Central memory CD4-positive, alpha-beta T cell (primary cell): ENCODE measurements at places on chromosomes 3 and 15.

DNA sequence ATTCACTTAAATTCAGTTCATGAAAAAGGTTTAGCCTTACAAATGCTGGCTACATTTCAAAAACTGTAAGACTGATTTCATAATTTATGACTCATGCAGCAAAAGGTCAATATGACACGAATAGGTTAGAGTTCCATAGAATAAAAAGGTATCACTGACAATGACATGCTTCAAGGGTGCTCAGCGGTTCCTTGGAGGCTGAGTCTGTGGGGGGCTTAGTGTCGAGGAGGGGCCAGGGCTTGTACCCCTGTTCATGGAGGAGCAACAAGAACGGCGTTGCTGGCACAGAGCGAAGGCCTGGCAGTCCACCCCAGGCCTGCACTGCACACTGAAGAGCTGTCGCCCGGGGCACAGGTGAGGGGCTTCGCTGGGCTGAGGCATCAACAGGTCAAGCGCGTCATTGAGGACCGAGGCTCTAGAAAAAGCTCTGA lies 174.2 kb downstream of the NR1D2 start:
- DNase-seq: no peak

GRCh38 chr3:166291186-166291955 lies 454.1 kb upstream of the BCHE start:
- DNase-seq: no peak

DNA sequence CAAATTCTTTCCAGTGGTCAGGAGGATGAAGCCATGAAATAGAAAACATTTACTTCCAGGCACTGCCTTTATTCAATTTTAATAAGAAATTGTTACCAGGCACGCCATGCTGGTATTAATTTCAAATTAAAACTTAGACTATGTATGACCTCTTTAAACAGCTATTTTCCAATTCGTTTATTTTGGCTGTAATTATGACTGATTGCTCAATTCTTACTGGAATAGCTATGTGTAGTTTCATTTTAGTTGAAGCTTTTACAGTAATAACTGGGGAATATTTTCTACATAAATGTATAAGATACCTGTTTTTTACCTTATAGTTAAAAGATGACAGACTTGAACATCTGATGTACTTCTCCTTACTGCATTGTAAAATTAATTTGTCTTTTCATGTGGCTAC lies 480.0 kb upstream of the GOLIM4 start:
- DNase-seq: no peak

GRCh38 chr15:40751745-40752144 lies 3.3 kb downstream of the RMDN3 start:
- DNase-seq: no peak

GRCh38 chr3:155065537-155065936 lies 14.6 kb upstream of the MME start:
- DNase-seq: no peak

GRCh38 chr15:98282656-98283332 lies 322.3 kb downstream of the ARRDC4 start:
- DNase-seq: no peak

- no peak for DNase-seq
Observed at GRCh38 chr3:175255698-175256097, 396.6 kb downstream of the NAALADL2 start.
